ENCODE measurements at places on chromosomes 5 and 9. TPM values are rescaled to one million over a fixed set of nuclear protein-coding genes. Genes with fewer than 3 reads are reported as not detected.

Gene EGR1
- 12.0 TPM for total RNA-seq

Gene TRMT10B
- total RNA-seq = 9.8 TPM

Gene GFI1B
- total RNA-seq = 0.08 TPM

Gene PDE6A
- total RNA-seq = 0.33 TPM

Gene LRRC19
- total RNA-seq = not detected

DNA sequence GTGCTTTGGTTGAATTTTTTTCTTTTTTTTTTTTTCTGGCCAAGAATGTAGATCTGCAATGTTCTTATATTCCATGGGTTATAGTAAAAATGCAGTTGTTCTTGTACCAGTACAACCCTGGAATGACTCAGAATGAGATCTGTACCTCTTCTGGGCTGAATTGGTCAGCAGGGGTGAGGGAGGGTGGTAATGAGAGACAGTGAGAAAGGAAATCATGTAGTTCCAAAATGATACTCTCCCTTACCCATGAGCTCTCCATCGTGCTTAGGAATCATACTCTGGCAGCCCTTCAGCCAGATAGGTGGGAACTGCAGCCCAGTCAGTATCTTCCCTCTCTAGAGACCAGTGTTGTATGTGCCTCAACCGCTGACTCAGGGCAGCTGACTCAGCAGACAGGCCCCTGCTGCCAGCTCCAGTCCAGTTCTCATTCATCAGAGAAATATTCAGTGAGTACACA lies 2.1 kb upstream of the GLIS3 start:
- H3K27me3 ChIP-seq = no peaks in the 10 kb centered on the region
- H3K36me3 ChIP-seq = no peaks in the 10 kb centered on the region
- no peak overlapping the region for H3K4me3 ChIP-seq
- no peak for DNase-seq

GRCh38 chr5:78286290-78286689 lies 8.2 kb downstream of the AP3B1 start:
- peaks cover 11% of the 10 kb centered on the region for H3K4me1 ChIP-seq
- no peak overlapping the region for H3K27ac ChIP-seq
- DNase-seq = no peak

- H3K4me1 ChIP-seq = no peaks in the 10 kb centered on the region
- no peaks in the 10 kb centered on the region for H3K27me3 ChIP-seq
- no peak for DNase-seq
These were observed 21.0 kb upstream of the MRNIP start for GRCh38 chr5:179879690-179880010.

GRCh38 chr9:113608082-113608685 lies 144.7 kb downstream of the RGS3 start:
- H3K36me3 ChIP-seq = no peaks in the 10 kb centered on the region
- no peaks in the 10 kb centered on the region for H3K27me3 ChIP-seq
- no peak for DNase-seq
- H3K4me3 ChIP-seq = no peak overlapping the region

- H3K27me3 ChIP-seq = no peaks in the 10 kb centered on the region
- no peaks in the 10 kb centered on the region for H3K36me3 ChIP-seq
- H3K4me3 ChIP-seq = no peak overlapping the region
- H3K4me1 ChIP-seq = no peaks in the 10 kb centered on the region
These were observed 81.3 kb upstream of the DMRT1 start for GRCh38 chr9:759983-760736.

- no peaks in the 10 kb centered on the region for H3K4me1 ChIP-seq
- no peak overlapping the region for H3K27ac ChIP-seq
- H3K4me3 ChIP-seq = no peak overlapping the region
- no peak for DNase-seq
- H3K36me3 ChIP-seq = no peaks in the 10 kb centered on the region
- no peaks in the 10 kb centered on the region for H3K27me3 ChIP-seq
These were observed 304.0 kb downstream of the PRELID2 start for GRCh38 chr5:145531038-145531734.

DNA sequence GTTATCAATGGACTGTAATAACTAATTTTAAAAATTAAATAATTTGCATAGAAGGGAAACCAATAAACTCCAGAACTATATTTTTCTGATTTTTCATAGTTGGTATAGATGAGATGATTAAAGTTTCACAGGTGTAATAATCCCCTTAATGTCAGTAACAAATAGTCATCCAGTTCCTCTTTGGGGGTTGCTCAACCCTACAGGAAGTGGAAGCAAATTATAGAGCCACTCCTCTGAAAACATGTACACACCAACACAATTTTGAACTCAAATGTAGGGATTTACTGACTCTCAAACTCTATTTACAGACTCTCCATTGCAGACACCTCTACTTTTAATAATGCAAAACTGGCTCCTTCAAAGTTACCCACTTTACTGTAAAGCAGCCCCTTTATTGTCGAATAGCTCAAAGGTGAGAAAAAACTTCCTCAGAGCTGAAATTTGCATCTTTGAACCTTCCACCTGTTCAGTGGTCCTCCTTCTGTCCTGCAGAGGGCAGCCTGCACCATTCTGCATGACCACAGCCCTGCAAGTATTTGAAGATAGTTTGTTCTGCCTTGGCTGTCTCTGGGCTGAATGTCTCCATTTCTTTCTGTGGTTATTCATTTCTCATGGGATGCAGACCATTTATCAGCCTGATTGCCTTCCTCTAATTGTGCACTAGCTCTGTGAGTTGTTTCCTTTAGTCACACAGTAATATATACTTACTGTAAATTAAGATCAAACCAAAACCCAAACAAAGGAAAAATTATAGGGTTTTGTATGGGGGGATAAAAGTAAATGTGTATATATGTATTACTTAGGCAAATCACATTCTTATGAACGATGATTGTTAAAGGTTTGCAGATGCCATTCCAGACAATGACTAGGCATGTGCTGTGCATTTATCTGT lies 383.2 kb upstream of the SGCD start:
- no peaks in the 10 kb centered on the region for H3K4me1 ChIP-seq
- H3K27me3 ChIP-seq = no peaks in the 10 kb centered on the region
- no peak overlapping the region for H3K27ac ChIP-seq
- no peaks in the 10 kb centered on the region for H3K36me3 ChIP-seq

- peaks cover 18% of the 10 kb centered on the region for H3K36me3 ChIP-seq
- H3K27me3 ChIP-seq = no peaks in the 10 kb centered on the region
- DNase-seq = no peak
- H3K4me3 ChIP-seq = no peak overlapping the region
- H3K4me1 ChIP-seq = no peaks in the 10 kb centered on the region
These were observed 94.4 kb downstream of the MTREX start for GRCh38 chr5:55402199-55402598.

- DNase-seq = no peak
- H3K27ac ChIP-seq = no peak overlapping the region
- no peaks in the 10 kb centered on the region for H3K4me1 ChIP-seq
- peaks cover 37% of the 10 kb centered on the region for H3K36me3 ChIP-seq
These were observed 19.6 kb downstream of the FBXO38 start for GRCh38 chr5:148403344-148403743.

- no peak overlapping the region for H3K4me3 ChIP-seq
- no peak overlapping the region for H3K27ac ChIP-seq
- no peaks in the 10 kb centered on the region for H3K4me1 ChIP-seq
- H3K36me3 ChIP-seq = no peaks in the 10 kb centered on the region
- peaks cover 20% of the 10 kb centered on the region for H3K27me3 ChIP-seq
These were observed 1.0 kb upstream of the ACSL6 start for GRCh38 chr5:132012371-132013005.

DNA sequence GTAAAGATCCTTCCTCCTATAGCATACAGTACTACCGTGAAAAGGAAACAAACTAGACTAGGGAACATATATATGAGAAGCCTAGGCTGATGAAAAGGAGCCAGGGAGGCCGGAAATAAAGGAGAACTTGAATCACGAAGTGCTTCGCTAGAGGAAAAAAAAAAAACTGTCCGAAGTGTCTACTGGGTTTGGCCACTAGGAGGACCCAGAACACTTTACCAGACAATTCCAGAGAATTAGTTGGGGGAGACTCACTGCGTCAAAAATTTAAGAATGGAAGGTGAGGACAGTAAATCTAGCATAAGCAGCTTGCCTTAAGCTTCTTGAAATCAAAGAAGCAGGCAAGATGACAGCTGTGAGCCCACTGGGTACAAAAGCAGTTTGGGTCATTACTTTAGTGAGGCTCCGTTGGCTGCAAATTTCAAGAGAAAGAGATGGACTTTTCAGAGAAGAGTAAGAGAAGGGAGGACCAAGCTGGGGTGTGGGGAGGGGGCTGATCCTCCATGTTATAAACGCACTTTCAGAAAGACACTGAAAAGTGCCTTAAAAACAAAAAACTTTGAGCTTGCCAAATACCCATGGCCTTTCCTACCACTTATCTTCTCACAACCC lies 47.4 kb downstream of the P4HA2 start:
- no peak overlapping the region for H3K27ac ChIP-seq
- H3K36me3 ChIP-seq = no peaks in the 10 kb centered on the region
- no peaks in the 10 kb centered on the region for H3K4me1 ChIP-seq
- H3K4me3 ChIP-seq = no peak overlapping the region
- H3K27me3 ChIP-seq = no peaks in the 10 kb centered on the region
